CD4-positive, alpha-beta T cell treated with Interleukin-4 for 1 hour (primary cell): ENCODE measurements at places on chromosomes 3 and 15.
A peak's percentile ranks its signal among the peaks of the same experiment; 100 is the strongest.

DNA sequence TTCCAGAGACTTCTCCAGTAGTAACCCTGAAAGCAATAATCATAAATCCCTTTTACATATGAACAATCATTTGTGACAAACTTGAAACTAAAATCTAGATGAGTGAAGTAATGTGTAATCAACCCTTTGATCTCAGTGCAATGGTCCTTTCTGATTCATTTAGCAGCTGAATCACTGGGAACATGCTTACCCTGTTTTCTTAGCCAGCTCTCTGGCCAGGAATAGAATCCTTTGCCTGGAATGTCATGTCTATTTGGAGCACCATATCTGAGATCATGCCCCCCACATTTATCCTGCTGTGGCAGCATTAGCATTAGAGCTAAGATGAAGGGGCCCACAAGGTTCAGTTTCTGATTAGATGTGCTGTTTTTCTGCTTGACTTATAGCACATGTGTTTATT is 309.8 kb downstream of the OXSM start:
- DNase-seq, result no peak

- DNase-seq, result no peak
These were observed 82.9 kb downstream of the IQSEC1 start for GRCh38 chr3:12990306-12990705.

DNA sequence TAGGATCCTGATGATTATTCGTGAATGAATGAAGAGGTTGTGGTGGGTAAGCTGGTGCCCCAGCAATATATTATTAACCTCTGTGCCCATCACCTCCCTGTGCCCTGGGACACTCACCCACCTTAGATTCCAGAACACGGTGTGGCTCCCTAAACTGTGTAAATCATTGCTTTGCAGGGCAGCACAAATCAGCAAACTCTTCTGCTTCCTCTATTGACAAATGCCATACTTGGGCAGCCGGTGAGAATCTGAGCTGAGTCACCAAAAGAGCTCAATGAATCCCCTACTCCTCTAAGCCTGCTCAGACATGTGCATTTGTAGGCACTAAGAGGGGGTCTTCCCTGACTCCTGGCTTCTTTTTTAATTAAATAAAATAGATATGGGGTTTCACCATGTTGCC is 15.7 kb downstream of the UQCC5 start:
- DNase-seq, result no peak

DNA sequence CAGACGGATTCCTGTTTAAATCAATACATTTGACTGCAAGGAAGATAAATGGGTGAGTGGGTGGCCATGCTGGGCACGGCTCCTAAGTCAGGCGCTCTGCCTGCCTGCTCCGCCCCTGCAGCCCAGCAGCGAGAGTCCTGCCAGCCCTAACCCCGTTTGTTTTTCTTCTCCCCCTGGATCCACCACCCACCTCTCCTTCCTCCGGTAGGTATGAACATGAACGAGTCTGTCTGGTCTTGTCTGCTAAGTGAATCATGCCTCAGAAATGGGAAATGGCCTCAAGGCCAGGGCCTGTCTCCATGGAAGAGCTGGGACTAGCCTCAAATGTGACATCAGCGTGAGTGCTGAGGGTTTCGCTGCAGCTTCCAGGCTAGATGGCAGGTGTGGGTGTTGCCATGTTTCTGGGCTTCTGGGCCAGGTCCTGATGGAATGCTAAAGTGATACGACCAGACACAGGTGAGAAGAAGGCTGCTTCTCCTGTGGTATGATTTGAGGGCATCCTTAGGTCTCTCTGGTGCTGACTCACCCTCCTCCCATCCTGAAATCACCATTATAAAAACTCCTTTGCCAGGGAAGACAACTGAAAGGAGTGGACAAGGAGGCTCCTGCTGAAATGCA is 5.6 kb upstream of the FEM1B start:
- DNase-seq, result no peak

- DNase-seq, result no peak
These were observed 76.1 kb upstream of the TPM1 start for GRCh38 chr15:62966294-62967078.

- DNase-seq, result no peak
These were observed 871.1 kb downstream of the PDCD6IP start for GRCh38 chr3:34669490-34669889.

DNA sequence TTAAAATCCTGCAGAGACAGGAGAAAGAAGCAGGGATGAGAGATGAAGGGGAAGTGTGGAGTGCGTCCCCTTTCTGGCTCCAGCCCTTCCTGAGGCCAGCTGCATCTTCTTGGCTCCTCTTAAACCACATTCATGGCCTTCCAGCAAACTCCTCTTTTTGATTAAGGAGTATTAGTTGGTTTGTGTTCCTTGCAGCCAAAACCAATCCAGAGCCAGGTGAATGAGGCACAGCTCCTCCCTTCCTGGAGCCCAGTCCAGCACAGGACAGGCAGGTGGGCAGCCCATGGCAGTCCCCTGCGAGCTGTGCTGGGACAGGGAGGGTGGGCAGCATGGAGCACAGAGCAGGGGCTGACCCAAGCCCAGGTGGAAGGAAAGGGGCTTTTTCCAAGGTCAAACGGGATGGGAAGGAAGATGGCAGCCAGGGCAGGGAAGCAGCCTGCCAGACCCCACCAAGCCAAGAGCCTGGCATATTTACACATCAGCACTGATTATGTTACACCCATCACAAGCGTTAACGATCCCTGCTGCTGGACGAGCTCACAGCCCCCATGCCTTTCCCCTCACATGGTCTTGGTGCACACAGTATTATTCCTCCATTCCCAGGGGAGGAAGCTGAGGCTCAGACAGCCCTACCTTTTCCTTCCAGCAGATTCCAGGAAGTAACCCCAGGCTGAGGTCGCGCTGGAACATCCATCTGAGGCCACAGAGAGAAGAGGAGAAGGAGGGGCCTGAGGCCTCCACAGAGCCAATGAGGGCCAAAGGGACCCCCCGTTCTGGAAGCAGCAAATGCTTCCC is 175.6 kb downstream of the SMAD6 start:
- DNase-seq, result no peak

GRCh38 chr3:22659651-22660475 is 543.3 kb upstream of the UBE2E2 start:
- DNase-seq, result no peak

DNA sequence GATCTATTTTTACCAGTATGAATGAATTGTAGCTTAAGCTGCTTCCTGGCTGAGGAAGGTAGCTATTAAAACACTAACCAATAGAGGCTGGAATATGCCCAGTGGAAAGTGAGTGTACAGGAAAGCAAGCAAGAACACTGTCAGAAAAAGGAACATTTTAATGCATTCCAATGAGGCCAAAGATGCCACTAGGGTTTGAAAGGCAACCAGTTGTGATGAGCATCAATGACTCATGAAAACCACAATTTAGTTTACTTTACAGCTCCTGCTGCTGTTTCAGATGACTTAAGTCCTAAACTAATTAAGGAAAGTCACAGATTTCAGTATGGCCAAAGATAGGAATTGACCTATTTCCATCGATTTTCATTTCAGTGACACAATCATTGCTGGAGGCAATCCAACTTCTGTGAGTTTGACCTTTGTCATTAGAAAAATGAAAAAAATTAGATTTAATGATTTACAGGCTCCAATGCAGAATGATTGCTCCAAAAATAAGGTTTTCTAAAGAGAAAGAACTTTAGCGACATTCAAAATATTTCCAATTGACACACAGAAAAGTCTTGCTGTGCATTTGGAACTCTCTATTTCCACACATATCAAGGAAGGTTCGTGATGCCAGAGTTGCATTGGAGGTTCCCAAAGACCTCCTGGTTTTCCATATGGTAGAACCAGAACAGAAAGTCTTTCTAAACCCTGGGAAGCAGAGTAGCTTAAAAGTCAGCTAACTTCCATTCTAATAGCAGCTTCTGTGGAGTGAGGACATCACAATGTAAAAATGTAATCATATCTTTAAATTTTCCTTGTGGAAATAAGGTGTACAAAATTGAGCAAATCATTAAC is 103.0 kb downstream of the SUCNR1 start:
- no peak for DNase-seq

GRCh38 chr15:75817138-75817935 is 25.9 kb upstream of the UBE2Q2 start:
- no peak for DNase-seq

DNA sequence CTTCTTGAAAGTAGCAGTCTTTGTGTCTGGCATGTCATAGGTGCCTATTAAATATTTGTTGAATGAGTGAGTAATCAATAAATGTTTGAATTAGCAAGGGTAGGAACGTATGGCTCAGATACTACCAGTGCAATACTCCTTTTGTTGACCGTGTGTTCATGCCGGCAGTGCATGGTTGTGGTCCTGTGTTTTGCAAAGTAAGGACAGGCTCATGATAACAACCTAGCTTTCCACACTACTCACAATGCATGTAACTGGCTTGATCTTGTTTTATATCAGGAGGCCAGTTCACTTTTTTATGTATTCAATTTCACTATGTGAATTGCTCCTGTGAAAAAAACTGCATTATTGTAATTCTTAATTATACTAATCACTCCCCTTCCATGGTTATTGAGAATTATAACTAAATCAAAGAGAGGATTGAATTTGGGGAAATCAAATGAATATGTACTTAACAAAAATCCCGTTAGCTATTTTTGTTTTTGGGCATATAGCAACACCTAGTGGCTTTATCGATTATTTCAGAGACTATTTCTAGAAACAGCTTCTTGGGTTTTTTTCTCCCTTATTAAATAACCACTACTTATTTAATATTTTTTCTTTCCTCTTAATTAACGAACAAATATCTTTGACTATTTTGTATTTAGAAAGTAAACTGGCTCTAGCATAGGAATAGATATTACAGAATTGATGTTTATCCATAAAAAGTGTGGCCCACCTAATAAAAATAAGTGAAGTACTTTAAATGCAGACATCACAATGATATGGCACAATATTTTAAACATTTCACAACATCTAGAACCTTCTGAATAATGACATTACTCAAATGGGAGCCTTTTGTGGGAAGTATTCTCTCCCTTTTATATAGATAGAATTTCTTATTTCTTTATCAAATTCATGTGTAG is 218.5 kb downstream of the BBX start:
- no peak for DNase-seq

DNA sequence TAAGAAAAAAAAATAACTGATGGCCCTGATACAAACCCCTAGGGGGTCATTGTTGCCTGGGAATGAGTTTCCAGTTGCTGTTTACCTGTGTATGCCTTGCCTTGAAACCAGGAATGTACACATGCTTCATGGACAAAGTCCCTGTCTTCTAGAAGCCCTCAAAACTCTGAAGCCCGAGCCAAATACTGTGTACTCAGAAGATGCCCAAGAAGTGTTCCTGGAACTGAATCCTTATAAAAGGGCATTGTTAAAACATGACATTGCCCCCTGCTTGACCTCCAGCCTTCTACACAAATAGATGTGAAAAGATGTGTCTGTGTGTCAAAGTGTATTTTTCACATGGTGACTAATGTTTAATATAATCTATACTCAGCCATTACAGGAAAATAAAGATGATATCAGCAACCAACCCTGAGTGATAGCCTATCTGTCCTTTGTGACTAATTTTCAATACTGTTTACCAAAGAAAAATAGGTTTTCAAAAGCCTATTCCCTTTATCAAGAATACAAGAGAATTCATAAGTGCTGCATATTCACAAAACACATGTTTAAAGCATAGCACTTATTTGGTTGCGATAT is 325.9 kb downstream of the MECOM start:
- no peak for DNase-seq

GRCh38 chr3:4551051-4551711 is 58.0 kb downstream of the ITPR1 start:
- no peak for DNase-seq

GRCh38 chr3:62727536-62727935 is 147.7 kb downstream of the CADPS start:
- no peak for DNase-seq

DNA sequence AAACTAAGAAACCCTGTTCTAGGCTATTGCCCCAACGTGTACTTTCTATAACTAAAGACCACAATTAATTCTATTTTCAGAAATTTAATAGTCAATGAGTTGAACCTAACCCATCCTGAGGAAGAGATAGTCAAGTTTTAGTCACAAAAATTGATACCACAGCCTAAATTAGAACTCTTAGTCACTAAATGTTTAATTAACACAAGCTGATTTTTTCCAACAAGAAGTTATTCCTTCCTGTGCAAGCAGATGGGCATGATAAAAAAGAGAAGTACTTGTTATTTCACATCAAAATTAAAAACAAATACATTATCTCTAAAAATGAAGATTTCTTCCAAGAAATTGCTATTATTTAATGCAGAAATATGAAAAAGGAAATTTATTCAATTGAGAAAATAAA is 38.4 kb upstream of the TERB2 start:
- DNase-seq, result no peak

GRCh38 chr3:184234224-184234623 is 4.8 kb downstream of the VWA5B2 start:
- DNase-seq, result no peak

- no peak for DNase-seq
These were observed 225.1 kb downstream of the NTRK3 start for GRCh38 chr15:88031461-88031860.

DNA sequence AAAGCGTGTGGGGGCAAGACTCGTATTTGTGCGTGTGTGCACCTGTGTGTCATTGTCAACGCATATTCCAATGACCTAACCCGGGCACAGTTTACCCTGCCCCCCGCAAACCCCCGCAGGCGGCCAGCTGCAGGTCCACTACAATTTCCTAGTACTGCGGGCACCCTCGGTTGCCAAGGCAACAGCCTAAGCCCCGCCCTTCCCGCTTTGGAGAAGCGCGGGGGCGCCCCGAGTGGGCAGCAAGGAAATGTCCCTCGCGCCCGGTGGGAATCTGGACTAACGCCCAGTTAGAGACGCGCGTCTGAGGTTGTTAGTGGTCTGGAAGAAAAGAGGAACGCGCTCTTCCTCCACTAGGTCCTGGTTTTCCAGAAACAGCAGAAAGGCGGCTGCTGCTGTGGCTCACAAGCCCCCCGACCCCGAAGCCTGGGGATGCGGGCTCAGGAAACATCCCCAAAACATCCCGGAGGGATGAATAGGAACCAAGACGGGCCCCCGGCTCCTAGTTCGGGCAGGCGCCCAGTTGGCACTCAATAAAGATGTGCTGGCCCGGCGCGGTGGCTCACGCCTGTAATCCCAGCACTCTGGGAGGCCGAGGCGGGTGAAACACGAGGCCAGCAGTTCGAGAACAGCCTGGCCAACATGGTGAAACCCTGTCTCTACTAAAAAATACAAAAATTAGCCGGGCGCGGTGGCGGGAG is 1.1 kb downstream of the ABHD14A start:
- peak; percentile 44 for DNase-seq

DNA sequence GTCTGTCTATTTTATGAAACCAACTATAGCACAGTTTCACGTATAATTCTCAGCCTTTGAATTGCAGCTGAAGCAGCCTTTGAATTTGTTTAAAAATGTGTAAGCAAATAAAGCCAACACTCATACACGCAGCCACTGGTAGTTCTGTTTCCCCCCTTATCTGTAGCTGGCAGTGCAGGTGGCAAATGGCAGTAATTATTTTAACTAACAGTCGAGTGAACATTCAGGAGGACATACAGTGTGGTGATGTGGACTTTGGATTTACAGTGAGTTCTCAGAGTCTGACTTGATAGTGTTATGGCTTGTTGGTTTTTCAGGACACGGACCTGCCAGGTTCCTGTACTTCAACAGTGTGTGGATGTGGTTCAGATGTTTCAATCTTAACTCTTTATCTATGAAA is 64.0 kb upstream of the SKOR1 start:
- no peak for DNase-seq
